Liver (tissue), 10 donors: ENCODE measurements at places on chromosomes 13 and 19. TPM values are rescaled to one million over a fixed set of nuclear protein-coding genes. Genes with fewer than 3 reads are reported as not detected.

- DNase-seq = peak; percentile 32
These were observed 1.8 kb downstream of the LRG1 start for GRCh38 chr19:4537953-4538600.

Gene IRF3
- 33.6 TPM for polyA plus RNA-seq

- peak; percentile 77 for DNase-seq
These were observed 4.0 kb downstream of the EBI3 start for GRCh38 chr19:4233282-4233853.

DNA sequence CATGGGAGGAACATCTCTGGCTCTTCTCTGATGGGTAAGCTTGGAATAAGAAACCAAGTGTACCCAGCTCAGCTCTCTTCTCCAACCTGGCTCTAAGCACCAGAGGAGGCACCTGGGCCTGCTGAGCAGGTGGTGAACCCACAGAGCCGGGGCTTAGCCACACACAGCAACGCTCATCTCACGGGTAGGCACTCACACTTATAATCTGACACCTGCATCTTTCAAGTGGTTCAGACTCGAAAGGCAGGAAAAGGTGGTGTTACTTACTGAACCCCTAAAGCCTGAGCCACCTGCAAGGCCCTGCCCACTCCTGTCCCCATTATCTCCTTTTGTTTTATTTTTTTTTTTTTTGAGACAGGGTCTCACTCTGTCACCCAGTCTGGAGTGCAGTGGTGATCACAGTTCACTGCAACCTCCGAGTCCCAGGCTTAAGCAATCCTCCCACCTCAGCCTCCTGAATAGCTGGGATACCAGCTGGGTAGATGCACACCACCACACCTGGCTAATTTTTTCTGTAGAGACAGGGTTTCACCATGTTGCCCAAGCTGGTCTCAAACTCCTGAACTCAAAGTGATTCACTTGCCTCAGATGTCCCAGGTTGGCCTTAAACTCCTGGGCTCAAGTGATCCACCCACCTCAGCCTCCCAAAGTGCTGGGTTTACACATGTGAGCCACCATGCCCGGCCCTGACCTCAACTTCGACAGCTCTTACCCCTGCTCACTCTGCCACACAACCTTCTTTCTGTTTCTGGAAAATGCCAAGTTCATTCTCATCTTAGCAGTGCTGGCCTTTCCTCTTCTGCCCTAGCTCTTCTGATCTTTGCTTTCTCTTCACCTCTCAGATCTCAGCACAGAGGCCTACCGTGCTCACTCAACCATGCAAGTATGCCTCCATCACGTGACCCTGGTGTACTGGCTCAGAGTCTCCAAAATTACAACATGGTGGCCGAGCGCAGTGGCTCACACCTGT is 9.7 kb downstream of the FBXL12 start:
- no peak for DNase-seq

Gene DCT
- polyA plus RNA-seq = not detected

Gene KLK4
- polyA plus RNA-seq = not detected

DNA sequence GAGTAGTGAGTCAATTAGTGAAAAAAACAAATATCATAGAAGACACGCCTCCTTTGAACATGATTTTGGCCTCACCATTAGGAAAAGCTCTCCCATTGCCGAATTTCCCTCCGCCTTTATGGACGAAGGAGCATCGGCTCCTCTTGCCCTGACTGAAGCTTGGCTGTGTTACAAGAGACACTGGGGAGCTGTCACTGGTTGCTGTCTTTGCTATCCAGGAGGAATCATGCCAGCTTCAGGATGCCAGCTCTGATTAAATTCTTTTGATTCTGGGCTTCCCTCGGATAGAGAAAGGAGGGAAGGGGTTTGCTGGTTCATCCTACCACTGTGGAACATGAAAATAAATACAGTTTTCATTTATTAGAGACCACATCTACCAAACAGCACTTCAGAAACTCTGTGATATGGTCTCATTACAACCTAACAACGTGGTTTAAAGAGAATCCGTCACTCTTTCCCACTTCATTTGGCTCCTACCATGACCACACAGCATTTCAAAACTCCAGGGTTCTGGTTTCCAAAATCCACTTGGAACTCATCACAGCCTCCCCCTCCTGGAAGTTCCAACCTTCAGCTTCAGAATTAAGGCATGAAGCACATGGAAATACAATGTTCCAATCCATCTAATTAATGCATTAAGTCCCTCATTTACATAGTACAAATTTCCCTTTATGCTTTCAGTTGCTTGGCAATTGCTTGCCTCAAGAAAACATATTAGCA is 446.0 kb downstream of the EFNB2 start:
- no peak for DNase-seq

DNA sequence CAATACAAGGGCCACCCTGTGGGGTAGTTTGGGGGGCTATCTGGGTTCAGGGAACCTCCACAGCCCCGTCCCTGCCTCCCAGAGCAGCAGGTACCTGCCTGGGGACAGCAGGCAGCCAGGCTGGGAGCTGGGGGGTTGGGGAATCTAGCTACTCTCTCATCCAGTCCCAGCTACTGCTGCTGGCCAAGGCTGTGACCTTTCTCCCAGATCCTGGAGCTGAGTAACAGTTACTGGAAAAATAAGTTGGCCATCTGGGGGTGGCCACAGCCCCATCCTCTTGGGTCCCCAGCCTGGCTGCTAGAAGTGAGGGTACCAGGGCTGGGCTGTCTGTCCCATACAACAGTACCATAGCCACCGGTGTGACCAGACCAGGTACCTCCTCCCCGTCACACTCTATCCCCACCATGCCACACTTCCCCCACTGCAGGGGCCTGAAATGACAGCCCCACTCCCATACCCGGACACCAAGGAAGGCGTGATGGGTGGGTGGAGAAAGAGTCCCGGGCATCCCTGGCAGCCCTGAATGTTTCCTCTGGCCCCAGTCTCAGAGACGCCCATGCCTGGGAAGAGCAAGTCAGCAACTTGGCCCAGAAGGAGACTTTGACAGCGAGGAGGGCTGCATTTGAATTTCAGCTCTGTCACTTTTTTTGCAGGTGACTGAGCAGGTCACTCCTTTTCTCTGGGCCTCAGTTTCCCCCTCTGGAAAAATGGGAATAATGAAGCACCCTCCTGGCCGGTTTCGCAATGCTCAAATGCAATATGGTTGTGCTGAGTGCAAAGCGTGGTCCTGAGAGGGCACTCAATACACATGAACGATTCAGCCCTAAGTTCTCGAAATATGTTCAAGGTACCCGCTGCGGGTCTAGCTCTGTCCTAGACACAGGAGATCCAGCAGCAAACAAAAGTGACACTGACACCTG is 30.7 kb upstream of the NFIC start:
- DNase-seq = no peak

GRCh38 chr13:96025283-96025682 is 27.9 kb downstream of the UGGT2 start:
- DNase-seq = no peak

Gene ZNF737
- 1.1 TPM for polyA plus RNA-seq

GRCh38 chr19:15439078-15439799 is 10.5 kb downstream of the WIZ start:
- DNase-seq = no peak

GRCh38 chr13:44519642-44520041 is 56.5 kb downstream of the TSC22D1 start:
- DNase-seq = no peak

- no peak for DNase-seq
These were observed 199.8 kb downstream of the COG6 start for GRCh38 chr13:39855236-39855635.

Gene EXOC3L2
- 1.3 TPM for polyA plus RNA-seq

Gene KLK14
- 0.06 TPM for polyA plus RNA-seq

DNA sequence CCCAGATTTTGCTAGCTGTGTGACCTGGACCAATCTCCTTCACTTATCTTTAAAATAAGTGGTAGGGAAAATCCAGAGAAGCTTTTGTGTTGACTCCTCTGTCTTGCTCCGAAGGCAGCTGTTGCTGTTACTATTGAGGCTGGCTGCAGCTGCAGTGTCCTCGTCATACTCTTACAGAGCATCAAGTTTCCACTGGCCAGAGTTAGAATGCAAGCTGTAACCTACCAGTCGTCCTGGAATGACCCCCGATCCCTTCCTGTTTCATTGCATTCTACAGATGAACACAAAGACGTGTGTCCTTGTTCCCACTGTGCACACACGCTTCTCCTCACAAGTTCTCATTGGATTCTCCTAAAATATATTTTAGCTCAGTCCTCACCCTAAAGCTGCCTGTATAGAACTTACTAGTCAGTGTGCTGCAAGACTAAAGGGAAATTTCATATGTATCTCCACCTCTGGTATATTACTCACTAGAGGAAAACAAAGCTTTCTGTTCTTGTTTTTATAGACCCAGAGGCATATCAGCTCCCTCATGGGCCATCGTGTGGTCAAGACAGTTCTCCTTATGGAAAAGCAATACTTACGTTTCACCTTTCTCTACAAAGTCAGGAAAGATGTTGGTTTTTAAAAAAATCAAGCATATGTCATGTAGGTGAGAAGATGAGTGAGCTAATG is 589.8 kb downstream of the LMO7 start:
- no peak for DNase-seq

Gene HMGB1
- 132 TPM for polyA plus RNA-seq

Gene DACT3
- polyA plus RNA-seq = 0.32 TPM

DNA sequence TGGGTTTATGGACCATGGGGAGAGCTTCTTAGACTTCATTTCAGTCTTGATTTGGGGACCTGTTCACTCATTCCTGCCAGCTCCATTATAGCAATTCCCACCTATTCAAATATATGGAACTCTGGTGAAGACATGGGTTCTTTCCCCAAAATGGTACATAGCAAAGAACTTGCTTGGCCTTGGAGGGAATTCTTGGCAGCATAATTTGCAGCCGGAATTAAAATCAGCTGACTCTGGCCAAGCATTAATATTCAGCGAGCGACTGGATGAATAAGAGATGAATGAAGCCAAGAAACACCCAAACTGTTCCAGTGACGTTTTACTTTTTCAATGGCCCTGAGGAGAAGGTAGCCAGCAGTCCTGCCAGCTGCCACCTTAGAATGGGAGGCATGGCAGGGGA is 88.4 kb upstream of the SOX1 start:
- no peak for DNase-seq

Gene FRY
- polyA plus RNA-seq = 10.3 TPM

DNA sequence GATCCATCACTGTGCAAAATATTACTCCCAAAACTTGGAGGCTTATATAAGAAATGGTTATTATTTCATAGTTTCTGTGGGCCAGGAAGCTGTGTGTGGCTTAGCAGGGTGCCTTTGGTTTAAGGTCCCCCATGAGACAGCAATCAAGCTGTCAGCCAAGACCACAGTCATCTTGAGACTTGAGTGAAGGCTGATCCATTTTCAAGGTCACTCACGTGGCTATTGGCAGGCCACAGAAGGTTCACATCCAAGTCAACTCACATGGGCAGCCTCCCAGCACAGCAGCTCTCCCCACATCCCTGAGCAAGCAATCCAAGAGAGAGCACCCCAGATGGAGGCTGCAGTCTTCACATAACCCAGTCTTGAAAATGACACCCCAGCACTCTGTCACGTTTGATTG is 537.4 kb downstream of the MYO16 start:
- DNase-seq = no peak

GRCh38 chr13:113927661-113928581 is 46.0 kb downstream of the C13orf46 start:
- DNase-seq = no peak

GRCh38 chr13:85537601-85538000 is 261.6 kb downstream of the SLITRK6 start:
- DNase-seq = no peak

Gene ZNF723
- polyA plus RNA-seq = not detected

GRCh38 chr13:42413484-42413815 is 141.5 kb downstream of the AKAP11 start:
- no peak for DNase-seq

- no peak for DNase-seq
These were observed 733.5 kb upstream of the SGCG start for GRCh38 chr13:22447132-22447886.

Gene CELF5
- 0.50 TPM for polyA plus RNA-seq

DNA sequence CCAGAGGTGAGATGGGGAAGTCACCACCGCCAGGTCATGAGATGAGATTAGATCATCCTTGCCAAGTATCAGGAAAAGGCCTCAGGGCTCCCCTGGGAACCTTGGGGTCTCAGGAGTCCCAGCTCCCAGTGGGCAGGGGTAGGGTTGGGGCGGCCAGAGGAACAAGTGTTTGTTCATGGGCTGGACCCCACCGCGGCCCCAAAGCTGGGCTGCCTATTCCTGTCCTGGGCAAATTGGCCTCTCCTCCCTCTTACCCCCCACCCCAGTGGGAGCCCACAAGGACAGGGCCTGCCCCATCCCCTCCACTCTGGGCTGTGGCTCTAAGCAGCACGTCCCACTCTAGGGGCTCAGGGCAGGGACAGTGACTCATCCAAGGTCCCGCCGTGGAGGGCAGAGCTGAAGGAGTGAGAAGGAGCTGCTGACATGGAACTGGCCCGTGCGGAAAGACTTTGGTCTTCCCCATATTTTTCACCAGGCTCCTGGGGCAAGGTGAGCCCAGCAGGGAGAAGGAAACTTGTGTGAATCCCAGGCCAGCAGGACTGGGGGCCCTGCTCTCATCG is 4.0 kb upstream of the HCN2 start:
- no peak for DNase-seq

DNA sequence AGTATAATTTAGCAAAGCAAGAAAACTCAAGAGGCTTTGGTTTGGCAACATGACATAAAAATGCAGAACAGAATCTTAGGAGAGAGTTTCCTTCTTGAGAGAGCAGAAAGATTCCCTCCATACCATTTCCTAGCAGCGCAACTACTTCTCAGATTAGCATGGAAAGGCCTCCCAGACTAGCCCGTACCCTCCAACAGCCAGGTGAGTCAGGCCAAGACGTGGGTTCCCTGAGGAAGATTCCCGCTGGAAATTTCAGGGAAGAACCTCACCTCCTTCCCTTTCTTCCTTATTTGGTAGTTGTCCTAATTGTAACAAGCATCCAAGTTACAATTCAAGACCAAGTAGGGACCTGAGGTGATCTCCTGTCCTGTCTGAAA is 12.3 kb downstream of the COL4A2 start:
- no peak for DNase-seq

GRCh38 chr19:29088761-29089160 is 124.2 kb downstream of the UQCRFS1 start:
- DNase-seq = no peak

GRCh38 chr19:13652810-13653590 is 111.3 kb upstream of the MRI1 start:
- DNase-seq = no peak

DNA sequence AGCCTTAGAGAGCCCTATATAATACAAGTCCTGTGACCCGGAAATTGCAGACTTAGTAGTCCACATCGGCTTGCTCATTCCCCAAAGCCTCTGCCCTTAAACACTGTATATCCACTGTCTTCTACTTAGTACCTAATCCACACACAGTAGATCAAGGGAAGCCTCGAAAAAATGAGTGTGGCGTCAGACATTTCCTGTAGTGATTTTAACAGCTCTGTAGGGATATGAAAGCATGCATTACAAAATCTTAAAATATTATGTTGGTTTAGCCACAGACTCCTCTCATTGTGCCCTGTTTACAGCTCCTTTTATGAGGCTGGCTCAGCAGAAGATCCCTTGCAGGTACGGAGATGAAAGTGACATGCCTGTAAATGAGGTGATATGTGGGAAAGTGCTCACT is 416.3 kb downstream of the LIG4 start:
- no peak for DNase-seq
